Esophagus muscularis mucosa (tissue), 4 donors: ENCODE measurements at places on chromosomes 4 and X. TPM values are rescaled to one million over a fixed set of nuclear protein-coding genes. Genes with fewer than 3 reads are reported as not detected.

The GAGE12H gene
- total RNA-seq, result not detected

The ADGRG2 gene
- total RNA-seq, result 2.2 TPM

The CNGA1 gene
- total RNA-seq, result 4.0 TPM

DNA sequence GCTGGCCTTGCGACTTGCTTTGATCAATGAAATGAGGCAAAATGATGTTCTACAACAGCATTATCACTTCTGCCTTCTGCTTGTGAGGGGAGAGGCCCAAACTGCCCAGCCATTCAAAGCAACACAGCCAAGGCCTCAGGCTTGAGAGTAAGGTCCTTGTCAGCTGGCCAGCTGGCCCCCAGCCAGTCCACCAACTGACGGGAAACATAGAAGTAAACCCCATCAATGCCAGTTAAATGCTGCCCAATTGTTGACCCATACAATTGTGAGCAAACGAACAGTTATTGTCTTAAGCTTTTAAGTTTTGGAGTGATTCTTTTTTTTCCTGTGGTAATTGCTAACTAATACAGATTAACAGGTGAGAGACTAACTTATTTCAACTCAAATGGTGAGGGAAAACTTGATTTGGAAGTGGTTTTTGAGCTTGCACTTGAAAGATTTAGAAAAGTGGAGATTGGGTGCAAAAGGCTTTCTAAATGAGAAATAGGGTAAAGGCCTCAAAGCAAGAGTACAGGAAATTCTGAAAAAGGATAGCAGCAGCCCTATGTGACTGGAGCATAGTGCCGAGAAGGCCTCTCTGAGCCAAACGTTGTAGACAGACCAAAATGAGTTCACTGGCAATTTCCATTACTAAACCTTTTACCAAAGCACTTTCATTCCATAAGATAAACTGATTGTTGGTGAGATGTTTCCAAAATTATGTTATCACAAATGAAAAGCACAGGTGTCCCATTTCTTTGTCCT is 66.9 kb downstream of the ARHGEF38 start:
- no peak for DNase-seq
- peaks cover 11% of the 10 kb centered on the region for H3K4me1 ChIP-seq
- no peak overlapping the region for H3K27ac ChIP-seq

- H3K27ac ChIP-seq, result no peak overlapping the region
- H3K4me3 ChIP-seq, result no peak overlapping the region
- H3K36me3 ChIP-seq, result no peaks in the 10 kb centered on the region
- DNase-seq, result no peak
- H3K27me3 ChIP-seq, result no peaks in the 10 kb centered on the region
Measured at GRCh38 chr4:186058253-186058979, 10.5 kb upstream of the TLR3 start.
